Activated CD4-positive, alpha-beta T cell treated with anti-CD3 and anti-CD28 coated beads for 24 hours (primary cell): ENCODE measurements at places on chromosomes 3 and 15.
A peak's percentile ranks its signal among the peaks of the same experiment; 100 is the strongest.

DNA sequence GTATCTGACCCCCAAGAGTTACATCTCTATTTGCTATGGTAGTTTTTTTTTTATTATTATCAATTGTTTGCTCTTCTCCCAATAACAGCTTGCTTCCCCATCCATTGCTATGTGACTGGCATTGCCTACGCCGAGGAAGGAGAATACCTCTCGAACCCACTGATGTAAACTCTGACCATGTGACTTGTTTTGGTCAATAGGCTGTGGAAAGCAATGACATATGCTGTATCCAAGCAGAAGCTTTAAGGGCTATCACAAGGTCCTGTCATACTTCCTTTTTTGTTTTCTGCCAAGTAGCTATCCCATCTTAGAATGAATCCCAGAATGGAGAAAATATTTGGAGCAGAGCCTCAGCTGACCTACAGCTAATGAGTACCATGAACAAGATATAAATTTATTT, 111.0 kb upstream of the FRMD4B start:
- DNase-seq, result no peak

DNA sequence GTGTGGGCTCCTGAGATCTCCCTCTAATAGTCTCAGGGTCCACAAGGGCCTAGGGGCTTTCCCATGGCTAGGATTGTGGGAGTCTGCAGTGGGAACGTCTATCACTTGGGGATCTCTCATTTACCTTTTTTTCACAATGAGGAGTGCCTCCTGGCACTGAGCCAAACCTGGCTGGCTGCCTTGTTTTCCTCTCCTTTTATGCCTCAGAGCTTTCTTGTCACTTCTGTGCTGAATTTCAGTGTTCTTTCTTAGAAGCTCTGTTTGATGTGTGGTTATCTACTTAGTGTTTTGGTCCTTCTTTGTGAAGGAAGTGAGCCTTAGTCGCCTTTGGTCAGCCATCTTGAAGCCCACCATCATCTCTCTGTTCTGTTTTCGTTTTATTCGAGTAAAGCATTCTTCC, 33.9 kb downstream of the DOCK3 start:
- DNase-seq, result no peak

GRCh38 chr3:7744850-7745249, 756.8 kb upstream of the LMCD1 start:
- DNase-seq, result no peak

- DNase-seq, result no peak
Observed at GRCh38 chr3:134150476-134150875, 100.2 kb downstream of the RYK start.

DNA sequence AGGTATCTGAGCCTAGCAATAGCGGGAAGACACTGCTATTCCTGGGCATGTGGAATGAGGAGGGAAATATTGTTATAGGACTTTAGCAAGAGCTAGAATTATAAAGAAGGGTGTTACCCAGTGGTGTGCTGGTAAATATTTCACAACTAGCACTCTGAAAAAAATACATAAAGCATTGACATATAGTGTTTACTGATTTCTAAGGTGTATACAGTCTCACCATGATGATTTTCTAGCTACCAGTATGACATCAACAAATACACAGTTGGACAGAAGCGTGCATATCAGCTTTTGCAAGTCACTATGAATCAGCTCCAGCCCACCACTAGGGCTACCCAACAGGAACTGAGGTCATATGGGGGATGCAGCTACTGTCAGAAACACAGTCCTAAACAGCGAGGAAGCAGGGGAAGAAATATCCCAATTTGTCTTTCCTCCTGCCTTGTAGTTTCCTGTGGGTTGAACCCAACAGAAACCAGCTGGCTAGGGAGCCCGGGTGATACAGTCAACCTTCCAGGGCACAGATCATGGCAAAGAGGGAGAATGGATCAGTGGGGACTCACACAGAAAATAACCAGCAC, 39.6 kb downstream of the HGD start:
- no peak for DNase-seq

DNA sequence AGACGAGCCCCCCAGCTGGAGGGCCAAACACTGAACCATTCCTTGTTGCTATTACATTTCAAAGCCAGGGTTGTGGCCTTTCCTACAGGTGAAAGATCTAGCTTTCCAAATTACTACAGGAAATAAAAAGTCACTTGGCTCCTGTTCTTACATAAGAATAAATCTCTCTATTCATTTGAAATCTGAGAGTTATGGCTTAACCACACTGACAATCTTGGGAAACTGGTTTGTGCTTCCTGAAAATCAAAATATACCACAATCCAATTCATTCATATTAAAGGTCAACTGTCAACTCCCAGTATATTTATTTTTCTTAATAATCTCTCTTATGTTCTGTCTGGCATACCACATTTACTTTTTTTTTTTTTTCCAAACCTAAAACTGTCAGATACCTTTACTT, 103.7 kb upstream of the LMOD3 start:
- no peak for DNase-seq

DNA sequence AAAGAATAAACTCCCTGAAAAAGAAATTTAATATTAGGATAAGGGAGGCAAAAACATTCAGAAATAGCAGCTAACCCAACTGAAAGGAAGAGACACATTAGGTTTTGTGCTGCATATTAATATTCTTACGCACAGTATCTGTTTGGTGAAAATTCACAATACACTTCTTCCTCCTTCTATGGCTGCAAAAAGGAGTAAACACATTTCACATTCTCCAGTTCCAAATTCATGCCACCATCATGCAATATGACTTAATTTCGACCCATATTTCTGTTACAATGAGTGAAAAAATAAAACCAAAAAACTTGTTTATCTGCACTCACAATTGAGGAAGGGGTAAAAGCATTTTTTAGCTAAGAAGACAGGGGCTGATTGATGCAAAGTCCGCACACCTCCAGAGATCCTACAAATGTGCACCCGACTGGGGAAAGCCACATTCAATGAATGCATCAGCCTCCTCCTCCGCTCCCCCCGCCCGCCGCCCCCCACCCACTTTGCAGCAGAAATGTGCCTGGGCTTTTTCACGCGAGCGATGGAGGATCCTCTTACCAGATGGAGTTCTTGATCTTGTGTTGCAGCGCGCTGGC, 1.0 kb downstream of the RFX7 start:
- DNase-seq, result peak; percentile 3

DNA sequence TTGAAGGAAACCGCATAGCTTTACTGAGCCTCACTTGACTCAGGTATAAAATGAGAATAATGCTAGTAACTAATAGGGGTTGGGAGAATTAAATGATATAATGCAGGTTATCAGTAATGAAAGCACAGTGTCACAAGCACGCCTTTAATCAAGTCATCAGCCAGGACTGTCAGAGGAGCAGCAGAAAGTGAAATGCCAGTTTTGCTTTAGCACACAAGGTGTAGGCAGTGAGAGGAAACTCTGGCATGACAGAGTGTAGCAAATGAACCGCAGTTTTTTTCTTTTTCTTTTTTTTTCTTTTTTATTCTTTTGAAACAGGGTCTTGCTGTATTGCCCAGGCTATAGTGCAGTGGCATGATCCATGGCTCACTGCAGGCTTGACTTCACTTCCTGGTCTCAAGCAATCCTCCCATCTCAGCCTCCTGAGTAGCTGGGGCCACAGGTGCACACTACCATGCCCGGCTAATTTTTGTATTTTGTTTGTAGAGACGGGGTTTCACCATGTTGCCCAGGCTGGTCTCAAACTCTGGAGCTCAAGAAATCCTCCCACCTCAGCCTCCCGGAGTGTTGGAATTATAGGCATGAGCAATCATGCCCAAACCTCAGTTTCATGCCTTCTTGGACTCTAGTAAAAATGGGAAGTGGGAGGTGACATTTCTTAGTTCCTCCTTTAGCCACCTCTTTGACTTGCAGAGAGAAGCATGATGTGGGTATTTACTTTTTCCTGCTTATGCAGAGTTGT, 9.7 kb upstream of the SCAANT1 start:
- DNase-seq, result no peak
